ENCODE measurements at places on chromosomes 7 and 10.

- no peak for DNase-seq
These were observed 154.0 kb downstream of the TCF7L2 start for GRCh38 chr10:113104047-113104446.

DNA sequence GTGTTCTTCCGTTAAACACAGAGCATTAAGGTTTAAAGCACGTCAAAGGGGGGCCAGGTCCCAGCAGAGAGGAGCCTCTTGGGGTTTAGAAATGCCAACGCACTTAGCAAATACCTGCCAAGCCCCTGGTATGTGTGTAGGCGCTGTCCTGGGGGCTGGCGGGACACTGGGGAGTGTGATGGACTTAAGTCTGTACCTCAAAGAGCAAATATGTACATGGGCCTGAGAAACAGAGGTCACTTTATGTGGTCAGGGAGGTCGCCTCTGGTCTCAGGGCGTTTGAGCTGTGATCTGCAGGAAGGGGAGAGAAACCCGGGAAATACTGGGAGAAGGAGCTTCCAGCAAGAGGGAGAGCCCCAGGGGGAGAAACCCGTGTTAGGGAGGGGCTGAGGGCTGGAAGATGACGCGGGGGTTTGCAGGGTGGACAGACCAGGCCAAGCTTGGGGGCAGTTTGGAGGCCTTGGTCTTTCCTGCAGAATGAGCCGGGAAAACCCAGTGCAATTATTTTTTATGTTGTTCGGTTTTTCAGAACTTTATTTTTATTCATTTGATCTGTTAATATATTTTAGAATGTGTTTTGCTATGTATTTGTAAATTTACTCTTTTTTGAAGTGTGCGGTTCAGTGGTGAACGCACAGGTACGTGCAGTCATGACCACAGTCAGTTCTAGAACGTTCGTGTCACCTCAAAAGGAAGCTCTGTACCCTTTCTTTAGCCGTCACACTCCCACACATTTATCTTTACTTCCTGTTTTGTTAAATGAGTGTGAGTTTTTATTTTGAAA, 441.4 kb upstream of the FOXK1 start:
- no peak for DNase-seq

- peak; percentile 78 for DNase-seq
These were observed 16.1 kb upstream of the PALD1 start for GRCh38 chr10:70462349-70462984.

DNA sequence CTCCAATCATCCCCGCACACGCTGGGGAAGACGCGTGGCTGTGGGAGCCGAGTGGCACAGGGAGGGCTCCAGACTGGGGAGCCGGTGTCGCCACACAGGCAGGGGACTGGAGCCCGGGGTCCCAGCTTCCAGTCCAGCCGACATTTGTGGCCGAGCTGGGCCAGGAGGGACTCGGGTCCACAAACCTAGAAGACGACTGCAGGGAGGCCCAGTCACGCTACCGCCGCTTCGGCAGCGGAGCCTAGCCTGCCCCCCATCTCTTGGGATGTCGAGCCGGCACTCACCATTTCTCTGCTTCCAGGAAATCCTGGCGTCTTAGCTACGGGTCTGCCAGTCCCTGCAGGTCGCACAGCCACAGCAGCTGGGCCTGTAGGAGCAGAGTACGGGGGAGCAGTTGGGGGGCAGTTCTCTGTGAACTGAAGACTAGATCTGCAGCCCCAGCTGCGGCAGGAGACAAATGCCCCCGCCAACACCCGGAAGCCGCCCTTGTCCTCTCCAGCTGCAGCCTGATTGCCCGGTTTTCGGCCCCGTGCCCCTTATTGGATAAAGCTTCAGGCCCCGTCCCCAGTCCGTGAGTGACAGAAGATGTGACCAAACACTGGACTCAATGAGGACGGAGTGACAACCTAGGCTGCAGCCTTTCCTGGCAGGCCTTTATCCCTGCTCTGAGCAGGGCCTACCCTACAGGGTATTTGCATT, 270.7 kb downstream of the ZNF33B start:
- DNase-seq: peak; percentile 88

- no peak for DNase-seq
These were observed 41.9 kb upstream of the PSMG3 start for GRCh38 chr7:1611708-1612241.

GRCh38 chr7:16697507-16698199, 51.7 kb downstream of the BZW2 start:
- no peak for DNase-seq

DNA sequence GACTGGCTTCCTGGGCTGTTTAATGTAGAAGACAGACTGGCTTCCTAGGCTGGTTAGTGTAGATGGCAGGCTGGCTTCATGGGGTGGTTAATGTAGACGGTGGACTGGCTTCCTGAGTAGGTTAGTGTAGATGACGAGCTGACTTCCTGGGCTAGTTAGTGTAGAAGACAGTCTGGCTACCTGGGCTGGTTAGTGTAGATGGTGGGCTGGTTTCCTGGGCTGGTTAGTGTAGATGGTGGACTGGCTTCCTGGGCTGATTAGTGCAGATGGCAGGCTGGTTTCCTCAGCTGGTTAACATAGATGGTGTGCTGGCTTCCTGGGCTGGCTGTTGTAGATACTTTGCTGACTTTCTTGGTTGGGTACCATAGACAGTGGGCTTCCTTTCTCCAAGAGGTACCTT, 122.9 kb upstream of the PPP2R2D start:
- no peak for DNase-seq

DNA sequence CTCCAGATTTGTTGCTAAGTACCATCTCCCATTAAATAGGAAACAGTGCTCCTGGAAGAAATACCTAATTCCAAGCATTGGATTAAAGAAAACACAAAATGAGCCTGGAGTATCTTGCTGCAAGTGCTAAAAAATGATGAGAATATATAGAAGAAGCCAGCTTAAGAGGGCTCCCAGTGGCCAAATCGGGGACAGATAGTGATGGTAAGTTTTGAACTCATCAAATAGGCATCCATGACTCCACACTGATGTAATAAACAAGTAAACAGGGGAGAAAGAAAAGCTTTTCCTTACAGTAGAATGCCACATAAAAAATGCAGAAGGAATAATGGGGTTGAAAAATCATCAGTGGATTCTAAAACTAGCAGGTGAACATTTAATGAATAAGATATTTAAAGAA, 72.4 kb downstream of the CTTNBP2 start:
- DNase-seq: no peak

All from left hindlimb (tissue), 1 donor.